M059J (cell line): ENCODE measurements at places on chromosomes 6 and 20.

DNA sequence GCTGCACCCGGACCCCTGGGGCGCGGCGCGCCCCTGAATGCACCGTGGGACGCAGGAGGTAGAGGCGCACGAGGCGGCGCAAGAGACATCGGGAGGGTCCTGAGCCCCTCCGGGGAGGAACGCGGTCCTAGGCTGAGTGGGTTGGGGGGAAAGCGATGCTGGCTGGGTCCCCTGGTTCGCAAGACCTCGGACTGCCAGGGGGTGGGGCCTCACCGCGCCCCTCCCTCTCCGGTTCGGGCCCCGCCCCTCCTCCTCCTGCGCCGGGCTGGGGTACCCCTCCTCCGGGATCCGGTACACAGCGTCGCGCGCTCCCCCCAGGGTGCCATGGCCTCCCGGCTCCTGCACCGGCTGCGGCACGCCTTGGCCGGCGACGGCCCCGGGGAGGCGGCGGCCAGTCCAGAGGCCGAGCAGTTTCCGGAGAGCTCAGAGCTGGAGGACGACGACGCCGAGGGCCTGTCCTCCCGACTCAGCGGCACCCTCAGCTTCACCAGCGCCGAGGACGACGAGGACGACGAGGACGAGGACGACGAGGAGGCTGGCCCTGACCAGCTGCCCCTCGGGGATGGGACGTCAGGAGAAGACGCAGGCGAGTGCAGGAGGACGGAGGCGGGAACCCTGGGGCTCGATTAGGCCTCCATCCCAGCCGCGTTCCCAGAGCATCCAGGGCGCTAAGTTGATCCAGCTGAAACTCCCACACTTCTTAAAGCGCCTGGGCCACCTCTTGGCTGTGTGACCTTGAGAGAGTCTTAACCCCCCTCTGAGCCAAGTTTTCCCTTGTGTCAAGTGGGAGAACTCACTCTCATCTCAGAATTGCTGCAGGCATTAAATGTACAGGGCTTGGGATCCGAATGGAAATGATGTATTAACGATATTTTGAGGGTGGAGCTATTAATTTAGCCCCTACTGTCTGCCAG lies 541 bp downstream of the SNX21 start:
- peak; percentile 73 for DNase-seq

- no peak for DNase-seq
Measured at GRCh38 chr20:50089787-50090177, 23.2 kb downstream of the UBE2V1 start.

- peak; percentile 85 for DNase-seq
Measured at GRCh38 chr6:12010635-12011275, 1.4 kb upstream of the HIVEP1 start.

DNA sequence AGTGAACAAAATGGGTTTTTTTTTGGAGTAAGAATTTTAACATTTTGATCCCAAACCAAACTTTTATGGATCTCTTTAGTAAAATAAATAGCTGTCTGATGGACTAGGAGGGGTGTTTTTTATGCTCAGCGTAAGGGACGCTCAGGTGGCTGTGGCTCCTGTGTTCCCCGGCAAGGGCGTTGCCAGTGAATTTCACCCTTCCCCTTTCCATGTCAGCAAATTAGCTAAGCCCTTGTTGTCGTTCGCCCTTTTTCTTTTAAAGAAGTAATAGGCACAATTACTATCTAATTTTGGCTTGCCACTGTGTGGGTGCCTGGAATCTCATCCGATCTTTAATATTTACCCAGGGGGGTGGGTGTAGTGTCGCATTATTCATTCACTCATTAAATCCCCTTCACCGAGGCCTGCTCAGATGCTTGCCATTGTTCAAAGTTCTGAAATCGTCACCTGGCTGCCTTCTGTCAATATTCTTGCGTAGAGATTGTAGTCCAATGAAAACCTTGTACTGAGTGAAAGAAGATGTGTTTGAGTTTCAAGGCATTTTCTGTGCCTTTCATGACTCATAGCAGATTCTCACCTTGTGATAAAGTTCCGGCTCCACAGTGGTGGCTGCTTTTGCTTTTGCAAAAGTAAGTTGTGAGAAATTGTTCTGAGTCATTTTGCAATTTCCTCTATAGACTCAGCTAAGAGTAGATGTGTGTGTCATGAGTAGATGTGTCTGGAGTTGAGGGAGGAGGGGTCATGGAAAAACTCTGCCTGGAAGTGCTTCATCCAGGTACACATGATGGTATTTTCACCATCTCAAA lies 40.0 kb upstream of the CLDN20 start:
- peak; percentile 96 for DNase-seq

DNA sequence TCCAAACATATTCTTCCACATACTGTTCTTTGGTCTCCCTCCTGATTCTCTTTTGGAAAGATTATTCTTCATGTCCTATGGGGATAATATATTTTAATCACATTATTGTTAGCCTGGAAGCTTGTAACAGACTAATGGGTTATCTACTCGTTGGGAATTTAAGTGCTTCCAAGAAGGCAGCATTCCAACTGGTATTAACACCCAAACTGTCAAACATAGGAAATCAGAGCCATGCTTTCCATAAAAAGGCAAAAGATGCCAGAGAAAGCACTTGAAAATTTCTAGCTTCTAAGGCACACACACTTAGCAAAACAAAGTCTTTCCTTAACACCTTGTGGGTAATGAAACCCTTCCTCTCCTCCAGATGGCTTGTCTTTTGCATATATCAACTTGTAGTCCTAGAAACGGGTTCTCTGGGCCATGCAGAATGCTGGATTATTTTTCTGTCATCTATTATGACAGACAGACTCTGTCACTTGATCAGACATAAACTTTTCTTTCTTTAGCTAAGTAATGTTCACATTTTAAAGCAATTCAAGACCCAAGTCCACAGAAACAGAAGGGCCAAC lies 41.5 kb downstream of the B4GALT5 start:
- DNase-seq = no peak

- DNase-seq = peak; percentile 80
Measured at GRCh38 chr6:37705239-37706051, 7.8 kb upstream of the MDGA1 start.
